Substantia nigra (tissue), 51 donors: ENCODE measurements at places on chromosomes 16 and 17.
A peak's percentile ranks its signal among the peaks of the same experiment; 100 is the strongest.

- DNase-seq, result no peak
These were observed 96.8 kb upstream of the ELAC2 start for GRCh38 chr17:13114601-13115031.

GRCh38 chr16:3195975-3196374 lies 8.0 kb downstream of the OR1F1 start:
- DNase-seq, result no peak

DNA sequence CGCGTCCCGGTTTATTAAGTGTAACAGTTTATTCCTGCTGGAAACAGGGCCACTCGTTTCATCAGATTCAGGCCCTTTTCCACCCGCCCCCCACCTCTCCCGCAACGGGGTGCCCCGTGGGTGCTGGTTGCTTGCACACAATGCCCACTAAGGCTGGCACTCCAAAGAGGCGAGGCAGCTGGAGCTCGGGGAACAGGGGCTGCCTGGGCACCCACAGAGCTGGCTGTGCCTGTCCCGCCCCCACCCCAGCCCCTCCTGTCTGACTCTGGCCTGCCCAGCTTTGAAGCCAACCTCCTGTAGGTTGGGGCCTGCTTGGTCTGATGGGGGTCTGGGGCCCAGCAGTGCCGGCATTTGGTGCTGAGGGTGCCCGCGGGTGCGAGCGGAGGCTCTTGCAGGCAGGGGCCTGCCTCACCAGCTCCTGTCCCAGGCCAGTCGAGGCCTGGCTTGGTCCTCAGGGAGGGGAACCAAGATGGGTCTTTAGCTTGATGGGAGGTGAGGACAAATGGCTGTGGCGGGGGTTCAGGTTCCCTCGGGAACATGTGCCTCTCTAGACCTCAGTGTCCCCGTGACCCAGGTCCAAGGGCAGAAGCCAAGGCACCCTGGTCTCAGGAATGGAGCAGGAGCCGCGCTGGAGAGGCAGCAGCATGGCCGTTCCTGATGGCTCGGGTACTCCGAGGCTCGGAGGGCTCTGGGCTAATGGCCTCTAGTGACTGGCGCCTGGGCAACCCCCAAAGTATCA lies 20.1 kb downstream of the MYBBP1A start:
- DNase-seq, result peak; percentile 42

DNA sequence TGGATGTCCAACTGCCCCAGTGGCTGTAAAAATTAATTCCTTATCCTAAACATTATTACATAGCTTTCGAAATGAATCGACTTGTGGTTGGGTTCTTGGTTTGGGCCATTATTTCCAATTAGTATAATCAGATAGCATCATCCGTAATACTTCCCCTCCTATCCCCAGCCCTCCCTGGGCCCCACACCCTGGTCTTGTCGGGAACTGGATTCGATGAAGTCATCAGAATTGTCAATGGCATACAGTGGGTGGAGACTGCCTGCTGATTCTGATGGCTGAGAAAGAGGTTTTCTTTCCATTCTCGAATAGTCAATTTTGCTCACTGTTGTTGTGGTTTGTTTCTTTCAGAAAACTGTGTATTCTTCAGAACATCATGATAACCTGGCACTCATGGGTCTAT lies 395.1 kb downstream of the SEC14L1 start:
- no peak for DNase-seq

GRCh38 chr17:54919425-54919824 lies 18.8 kb downstream of the TOM1L1 start:
- no peak for DNase-seq
